ENCODE measurements at places on chromosomes 7 and 10. TPM values are rescaled to one million over a fixed set of nuclear protein-coding genes. Genes with fewer than 3 reads are reported as not detected.

Gene MLXIPL
- 195 TPM for polyA plus RNA-seq

Gene UPK3BL1
- polyA plus RNA-seq = 33.0 TPM

Gene AQP1
- 81.6 TPM for polyA plus RNA-seq

Gene ASB4
- polyA plus RNA-seq = 0.33 TPM

Gene NPSR1
- 0.16 TPM for polyA plus RNA-seq

- DNase-seq = no peak
These were observed 104.9 kb downstream of the CDK6 start for GRCh38 chr7:92731335-92732063.

DNA sequence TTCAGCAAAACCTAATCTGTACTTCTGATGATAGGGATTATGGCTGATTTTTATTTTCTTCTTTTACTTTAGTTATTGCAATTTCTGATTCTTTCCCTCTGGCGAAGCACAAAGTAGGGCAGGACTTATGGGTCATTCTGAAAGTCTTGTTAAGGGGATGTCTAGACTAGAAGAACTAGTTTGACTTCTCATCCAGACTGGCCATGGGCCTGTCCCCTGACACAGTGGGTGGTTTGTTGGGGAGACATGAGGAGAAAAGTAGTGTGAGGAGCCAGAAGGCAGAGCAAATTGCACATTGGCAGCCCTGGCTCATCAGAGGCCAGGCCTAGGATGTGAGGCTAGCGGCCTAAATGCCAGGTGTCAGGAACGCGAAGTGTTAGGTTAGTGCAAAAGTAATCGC lies 152.8 kb downstream of the RTKN2 start:
- no peak for DNase-seq

DNA sequence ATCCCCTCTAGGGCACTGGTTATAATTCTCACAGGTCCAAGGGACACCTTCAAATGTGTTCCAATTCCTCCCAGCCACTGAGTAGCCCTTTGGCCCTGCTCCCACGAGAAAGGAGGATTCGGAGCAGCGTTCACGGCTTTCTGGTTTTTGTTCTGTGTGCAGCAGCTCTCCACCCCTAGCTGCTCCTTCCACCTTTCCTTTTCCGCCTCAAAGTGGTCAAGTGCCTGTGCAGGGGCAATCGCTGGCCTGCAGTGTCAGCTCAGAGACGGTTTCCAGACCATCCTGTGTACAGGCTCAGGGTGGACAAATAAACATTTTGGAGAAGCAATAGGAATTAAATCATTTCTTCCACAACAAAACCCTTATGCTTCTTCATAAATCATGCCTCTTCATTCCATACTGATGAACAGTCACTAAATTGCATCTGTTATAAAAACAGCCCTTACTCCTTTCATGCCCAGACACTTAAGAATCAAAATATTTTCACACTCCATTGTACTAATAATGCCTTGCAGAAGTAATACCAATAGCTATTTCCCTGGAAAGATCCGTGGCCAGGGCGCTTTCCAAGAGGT lies 1.1 kb downstream of the KIAA1549 start:
- no peak for DNase-seq

DNA sequence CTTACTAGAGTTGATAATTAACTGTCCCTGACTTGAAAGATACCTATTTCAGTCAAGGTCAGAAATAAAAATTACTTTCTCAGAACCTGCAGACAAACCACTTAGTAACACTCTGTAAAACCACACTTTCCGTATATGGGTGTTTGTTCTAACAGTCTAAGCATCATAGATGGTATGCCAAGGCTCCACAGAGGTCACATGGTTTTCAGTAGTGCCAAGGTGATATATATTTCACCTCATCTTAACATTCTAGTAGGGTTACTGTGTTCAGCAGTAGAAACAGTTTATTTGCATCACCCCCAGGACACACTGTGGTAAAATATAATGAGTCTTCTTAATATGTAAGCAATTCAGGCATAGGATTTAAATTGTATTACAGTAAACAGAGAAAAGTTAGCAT lies 61.5 kb downstream of the KCND2 start:
- no peak for DNase-seq

- peak; percentile 34 for DNase-seq
These were observed 557 bp upstream of the TAX1BP1 start for GRCh38 chr7:27739301-27739908.

- no peak for DNase-seq
These were observed 208.9 kb upstream of the INHBA start for GRCh38 chr7:41911792-41912191.

GRCh38 chr10:110492069-110492822 lies 5.5 kb upstream of the DUSP5 start:
- DNase-seq = no peak

GRCh38 chr10:96276831-96277230 lies 5.5 kb upstream of the BLNK start:
- no peak for DNase-seq

DNA sequence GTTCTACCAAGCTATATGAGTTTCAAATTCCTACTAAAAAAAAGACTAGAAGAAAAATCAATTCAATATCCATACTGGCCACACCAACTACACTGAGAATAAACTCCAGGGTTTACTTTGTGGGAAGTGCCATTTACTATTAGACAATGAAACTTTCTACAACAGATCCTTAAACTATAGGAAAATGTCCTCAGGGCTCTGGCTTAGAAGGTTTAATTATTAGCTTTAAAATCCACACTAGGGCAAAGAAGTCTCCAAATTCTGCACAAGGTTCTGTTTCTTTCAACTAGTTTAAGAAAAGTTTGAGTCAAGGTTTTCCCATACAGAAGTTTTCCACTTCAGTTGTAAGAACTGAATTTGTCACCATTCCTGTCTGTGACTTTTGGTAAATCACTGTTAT lies 231.7 kb upstream of the CCDC6 start:
- DNase-seq = no peak

- peak; percentile 84 for DNase-seq
These were observed 442 bp upstream of the LZTS2 start for GRCh38 chr10:100998991-100999741.
